ENCODE measurements at places on chromosomes 7 and 10. TPM values are rescaled to one million over a fixed set of nuclear protein-coding genes. Genes with fewer than 3 reads are reported as not detected.

DNA sequence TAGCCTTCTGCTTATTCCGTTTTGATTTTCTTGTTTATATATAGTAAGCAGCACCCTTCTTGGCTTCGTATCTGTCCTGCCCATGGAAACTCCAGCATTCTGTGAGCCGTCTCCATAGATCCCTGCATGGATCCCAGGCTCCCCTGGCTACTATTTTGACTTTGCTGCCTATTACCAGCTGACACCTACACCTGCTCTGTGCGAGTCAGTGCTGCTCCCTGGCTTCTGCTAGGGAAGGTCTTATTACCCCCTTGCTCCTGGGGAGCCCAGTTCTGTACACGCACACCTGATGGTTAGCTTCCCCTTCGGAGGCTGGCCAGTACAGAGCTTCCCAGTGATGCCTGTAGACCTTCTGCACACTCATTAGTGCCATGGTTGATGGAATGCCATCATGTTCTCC, 35.4 kb downstream of the NACAD start:
- DNase-seq = no peak

DNA sequence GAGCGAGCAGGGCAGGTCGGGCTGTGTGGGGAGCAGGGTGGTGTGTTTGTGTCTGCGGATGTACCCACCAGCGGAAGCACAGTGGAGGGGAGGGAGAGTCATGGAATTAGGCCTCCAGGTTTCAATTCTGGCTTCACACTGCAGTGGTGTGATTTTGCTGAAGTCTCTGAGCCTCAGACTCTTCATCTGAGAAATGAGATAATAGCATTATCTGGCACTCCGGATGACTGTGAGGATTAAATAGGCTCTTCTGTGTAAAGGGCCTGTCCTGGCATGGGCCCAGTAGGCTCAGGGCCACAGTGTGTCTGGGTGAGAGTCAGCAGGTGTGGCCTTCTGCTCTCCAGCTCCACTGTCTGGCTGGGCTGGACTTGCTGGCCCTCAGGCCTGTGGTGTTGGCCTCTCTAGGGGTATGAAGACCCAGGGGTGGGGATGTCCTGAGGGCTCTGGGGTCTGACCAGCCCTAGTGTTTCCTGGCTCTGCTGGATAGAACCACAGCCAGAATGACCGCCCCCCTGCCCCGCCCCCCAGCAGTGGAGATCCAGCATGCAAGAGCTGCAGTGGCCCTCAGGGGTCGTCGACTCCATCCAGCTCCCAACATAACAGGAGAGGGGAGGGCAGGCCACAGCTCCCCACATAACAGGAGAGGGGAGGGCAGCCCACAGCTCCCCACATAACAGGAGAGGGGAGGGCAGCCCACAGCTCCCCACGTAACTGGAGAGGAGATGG, 178.6 kb downstream of the RPS24 start:
- DNase-seq = no peak

DNA sequence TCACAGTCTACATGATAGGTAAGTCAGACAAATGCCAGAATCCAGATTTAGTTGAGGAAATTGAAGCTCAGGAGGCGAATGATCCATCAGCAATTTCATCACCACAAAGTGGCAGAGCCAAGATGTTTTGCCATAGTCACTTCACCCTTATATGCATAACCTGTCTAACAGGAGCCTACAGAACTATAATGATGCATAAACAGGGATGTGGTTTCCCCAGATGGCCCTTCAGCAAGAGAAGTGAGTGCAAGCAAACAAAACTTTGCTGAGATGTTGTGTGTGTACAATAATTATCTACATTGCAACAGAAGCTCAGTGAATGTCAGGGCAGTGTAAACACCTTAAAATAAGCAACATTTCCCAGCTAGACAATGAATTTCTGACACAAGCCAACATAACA, 28.6 kb downstream of the PON3 start:
- no peak for DNase-seq

GRCh38 chr10:14798636-14799035, 23.9 kb upstream of the FAM107B start:
- DNase-seq = no peak

DNA sequence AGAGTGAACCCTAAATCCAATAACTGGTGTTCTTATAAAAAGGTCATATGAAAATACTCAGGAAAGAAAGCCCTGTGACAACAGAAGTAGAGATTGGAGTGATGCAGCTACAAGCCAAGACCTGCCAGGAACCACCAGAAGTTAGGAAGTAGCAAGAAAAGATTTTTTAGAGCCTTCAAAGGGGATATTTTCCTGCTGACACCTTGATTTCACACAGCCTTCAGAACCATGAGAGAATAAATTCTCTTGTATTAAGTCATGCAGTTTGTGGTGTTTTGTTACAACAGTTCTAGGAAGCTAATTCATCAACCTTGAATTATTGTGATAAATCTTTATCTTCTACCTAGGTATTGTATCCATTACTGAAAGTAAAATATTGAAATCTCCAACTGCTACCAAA, 81.0 kb downstream of the HYCC1 start:
- no peak for DNase-seq

- no peak for DNase-seq
Observed at GRCh38 chr7:98870807-98871491, 1.1 kb upstream of the TMEM130 start.

Gene NACAD
- polyA plus RNA-seq = 9.6 TPM

Gene CDC14C
- polyA plus RNA-seq = 0.06 TPM

Gene OPTN
- 39.2 TPM for polyA plus RNA-seq

Gene RGS10
- polyA plus RNA-seq = 31.2 TPM
